ENCODE measurements at places on chromosomes 3 and 15.

- DNase-seq, result no peak
Measured at GRCh38 chr3:192817053-192817452, 89.7 kb upstream of the FGF12 start.

- no peak for DNase-seq
Measured at GRCh38 chr15:45660231-45660979, 25.6 kb downstream of the SQOR start.

GRCh38 chr3:8421267-8421666, 80.4 kb upstream of the LMCD1 start:
- peak; percentile 6 for DNase-seq

- no peak for DNase-seq
Measured at GRCh38 chr3:77052733-77053670, 13.1 kb downstream of the ROBO2 start.

GRCh38 chr15:70197318-70197944, 99.7 kb upstream of the TLE3 start:
- no peak for DNase-seq

DNA sequence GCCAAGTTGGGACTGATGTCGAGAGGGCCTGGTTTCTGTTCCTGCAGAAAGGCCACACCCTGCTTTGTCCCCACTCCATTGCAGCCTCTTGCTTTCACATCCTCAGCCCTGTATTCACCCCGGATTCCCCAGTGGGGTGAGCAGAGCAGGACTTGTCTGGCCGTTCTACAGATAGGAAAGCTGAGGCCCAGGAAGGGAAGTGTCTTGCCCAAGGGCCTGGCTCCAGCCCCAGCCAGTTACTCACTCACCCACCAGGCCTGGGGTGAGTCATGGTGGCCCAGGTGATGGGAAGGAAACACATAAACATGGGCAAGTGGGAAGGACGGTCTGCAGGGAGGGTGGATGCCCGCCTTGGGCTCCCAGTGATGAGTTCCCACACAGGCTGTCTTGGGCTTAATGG, 6.1 kb upstream of the DUSP7 start:
- DNase-seq, result peak; percentile 24

- DNase-seq, result no peak
Measured at GRCh38 chr3:144821583-144821982, 850.0 kb downstream of the DIPK2A start.
